NCI-H1417 (cell line): ENCODE measurements at places on chromosomes 1 and 21.
A peak's percentile ranks its signal among the peaks of the same experiment; 100 is the strongest.

- no peak for DNase-seq
These were observed 24.7 kb upstream of the IL10 start for GRCh38 chr1:206796981-206797402.

DNA sequence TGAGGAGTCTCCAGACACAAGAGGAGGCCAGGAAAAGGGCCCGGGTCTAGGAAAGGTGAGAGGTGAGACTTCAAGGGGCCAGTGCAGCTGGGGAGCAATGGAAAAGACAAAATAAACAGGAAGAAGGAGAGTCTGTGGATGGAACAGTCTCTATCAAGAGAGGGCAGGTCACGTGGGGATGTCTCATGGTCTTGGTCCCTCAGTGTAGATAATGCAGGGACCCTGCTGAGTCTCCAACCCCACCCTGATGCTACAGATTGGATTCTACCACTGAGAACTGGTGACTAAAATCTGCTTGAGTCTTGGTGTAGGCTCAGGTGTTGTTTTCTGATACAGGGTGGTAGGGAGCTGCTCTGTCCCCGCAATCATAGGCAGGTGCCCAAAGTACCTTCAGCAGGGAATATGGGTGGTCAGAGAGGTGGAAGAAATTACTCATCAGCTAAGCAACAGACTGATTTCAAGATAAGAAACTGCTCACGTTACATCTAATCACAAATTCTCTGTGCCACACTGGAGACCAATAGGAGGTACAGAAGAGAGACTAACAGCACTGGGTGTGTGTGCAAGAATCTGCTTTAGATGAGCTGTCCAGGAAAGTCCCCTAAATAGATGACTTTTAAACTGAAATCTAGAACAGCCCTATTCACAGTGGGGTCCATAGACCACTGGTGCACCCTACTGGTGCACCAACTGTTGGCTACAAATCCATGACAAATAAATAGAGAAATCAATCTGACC is 101.5 kb upstream of the TLR5 start:
- no peak for DNase-seq

GRCh38 chr1:201793306-201793925 is 35.5 kb upstream of the IPO9 start:
- DNase-seq = no peak

DNA sequence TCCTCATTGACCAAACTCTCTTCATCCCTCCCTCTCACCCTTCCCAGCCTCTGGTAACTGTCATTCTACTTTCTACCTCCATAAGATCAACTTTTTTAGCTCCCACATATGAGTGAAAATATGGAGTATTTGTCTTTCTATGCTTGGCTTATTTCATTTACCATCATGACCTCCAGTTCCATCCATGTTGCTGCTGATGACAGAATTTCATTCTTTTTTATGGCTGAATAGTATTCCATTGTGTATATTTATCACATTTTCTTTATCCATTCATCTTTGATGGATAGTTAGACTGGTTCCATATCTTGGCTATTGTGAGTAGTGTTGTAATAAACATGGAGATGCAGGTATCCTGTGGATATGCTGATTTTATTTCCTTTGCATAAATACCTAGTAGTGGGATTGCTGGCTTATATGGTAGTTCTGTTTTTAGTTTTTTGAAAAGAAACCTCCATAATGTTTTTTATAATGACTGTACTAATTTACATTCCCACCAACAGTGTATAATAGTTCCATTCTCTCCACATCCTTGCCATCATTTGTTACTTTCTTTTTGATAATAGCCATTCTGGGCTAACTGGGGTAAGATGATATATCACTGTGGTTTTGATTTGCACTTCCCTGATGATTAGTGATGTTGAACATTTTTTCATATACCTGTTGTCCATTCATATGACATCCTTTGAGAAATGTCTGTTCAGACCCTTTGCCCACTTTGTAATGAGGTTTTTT is 35.7 kb downstream of the IARS2 start:
- DNase-seq = no peak

DNA sequence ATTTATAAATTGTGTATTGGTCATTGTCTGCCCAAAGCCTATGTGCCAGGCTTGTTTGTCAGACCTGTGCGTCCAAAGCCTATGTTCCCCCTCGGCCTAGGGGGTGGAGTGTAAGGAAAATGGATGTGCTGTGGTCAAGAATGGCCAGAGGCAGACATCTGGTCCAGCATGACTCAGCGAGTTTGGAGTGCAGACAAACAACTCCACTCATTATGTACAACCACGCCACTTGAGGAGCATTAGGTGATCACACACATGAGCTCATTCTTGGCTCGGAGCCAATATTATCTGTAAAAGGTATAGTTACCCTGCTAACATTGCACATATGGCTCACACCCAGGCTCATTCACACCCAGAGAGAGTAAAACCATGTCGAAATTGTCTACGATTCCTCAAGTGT is 1047.6 kb upstream of the ADGRL4 start:
- DNase-seq = peak; percentile 87

GRCh38 chr1:212021563-212021962 is 13.8 kb downstream of the INTS7 start:
- DNase-seq = no peak

- no peak for DNase-seq
These were observed 49.5 kb downstream of the LYST start for GRCh38 chr1:235817101-235817728.

- DNase-seq = no peak
These were observed 5.5 kb upstream of the SNAPIN start for GRCh38 chr1:153652805-153653500.

DNA sequence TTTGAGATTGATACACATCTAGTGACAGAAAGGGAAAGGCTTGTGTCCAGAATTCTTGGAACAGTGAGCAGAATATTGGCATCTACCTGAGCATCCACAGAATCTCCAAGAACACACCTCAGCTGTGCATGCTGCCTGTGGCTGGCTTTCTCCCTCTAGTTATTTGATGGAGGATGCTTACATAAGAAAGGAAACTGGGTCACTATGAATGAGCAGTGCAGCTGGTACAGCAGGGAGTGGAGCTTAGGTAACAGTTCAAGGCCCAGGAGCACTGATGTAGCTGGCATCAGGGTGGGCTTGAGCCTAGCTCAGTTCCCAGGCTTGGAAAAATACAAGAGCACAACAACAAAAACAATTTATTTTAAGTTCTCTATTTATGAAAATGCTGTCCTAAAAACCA is 26.3 kb downstream of the RGS8 start:
- DNase-seq = no peak

DNA sequence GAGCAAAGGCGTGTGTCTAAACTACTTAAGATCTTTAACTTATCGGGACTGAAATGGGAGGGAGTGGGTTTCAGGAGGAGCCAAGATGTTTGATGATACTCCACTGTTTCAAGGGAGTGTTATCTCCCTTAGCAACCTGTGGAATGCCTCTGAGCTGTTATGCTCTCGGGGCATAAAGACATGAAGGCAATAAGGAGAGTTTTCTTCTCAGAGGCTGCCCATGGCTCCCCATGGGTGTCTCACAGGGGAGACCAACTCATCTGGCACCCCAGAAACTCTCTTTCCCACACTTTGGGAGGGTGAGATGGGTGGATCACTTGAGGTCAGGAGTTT is 130.0 kb downstream of the LIPI start:
- DNase-seq = no peak

DNA sequence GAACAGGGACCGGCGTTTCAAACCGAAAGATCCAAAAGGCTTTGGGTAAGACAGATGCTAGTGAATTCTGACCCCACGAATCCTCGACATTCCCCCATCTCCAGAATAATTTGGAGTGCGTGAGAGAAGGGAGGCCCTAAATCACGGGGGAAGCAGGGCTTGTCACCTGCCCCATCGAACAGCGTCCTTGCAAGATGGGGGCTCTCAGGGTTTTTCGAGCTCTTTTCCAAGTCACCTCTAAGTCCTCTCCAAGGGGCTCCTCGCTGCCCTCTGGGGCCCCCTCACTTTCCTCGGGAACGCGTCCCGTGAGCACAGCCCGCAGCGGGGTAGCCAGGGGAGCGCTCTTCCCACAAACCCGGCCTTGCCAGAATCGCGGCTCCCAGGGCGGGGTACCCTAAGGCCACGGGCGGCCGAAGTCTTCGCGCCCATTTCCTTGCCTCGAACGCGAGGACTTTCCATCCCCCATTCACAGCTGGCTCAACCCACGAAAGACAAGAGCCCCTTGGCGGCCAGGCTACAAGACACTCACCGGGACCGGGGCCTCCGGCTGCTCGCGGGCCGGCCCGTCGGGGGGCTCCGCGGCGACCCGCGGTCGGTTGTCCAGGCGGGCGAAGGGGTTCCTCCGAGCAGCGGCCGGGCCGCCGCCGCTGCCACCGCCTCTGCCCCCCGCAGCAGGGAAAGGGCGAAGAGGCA is 546 bp downstream of the DONSON start:
- peak; percentile 89 for DNase-seq

- no peak for DNase-seq
These were observed 10.0 kb upstream of the C4BPB start for GRCh38 chr1:207078578-207079132.

- peak; percentile 79 for DNase-seq
These were observed 3.0 kb downstream of the ARTN start for GRCh38 chr1:43936431-43937151.

DNA sequence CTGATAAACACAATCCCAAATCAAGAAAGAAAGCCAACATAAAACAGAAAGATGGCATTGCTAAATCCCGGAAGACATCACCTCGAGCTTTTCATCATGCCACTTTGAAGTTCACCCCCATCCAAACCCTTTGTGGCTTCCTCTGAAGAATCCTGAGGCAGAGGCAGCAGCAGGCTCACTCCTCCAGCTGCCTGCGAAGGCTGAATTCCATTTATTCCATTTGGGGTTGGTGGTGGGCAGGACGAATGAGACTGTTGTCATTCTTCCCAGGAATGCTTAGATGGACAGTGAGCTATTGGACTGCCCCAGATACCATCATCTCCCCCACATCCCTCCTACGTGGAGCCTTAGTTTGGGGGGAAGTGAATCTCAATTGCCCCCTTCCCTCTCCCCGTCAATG is 437.5 kb downstream of the SMYD3 start:
- DNase-seq = no peak

DNA sequence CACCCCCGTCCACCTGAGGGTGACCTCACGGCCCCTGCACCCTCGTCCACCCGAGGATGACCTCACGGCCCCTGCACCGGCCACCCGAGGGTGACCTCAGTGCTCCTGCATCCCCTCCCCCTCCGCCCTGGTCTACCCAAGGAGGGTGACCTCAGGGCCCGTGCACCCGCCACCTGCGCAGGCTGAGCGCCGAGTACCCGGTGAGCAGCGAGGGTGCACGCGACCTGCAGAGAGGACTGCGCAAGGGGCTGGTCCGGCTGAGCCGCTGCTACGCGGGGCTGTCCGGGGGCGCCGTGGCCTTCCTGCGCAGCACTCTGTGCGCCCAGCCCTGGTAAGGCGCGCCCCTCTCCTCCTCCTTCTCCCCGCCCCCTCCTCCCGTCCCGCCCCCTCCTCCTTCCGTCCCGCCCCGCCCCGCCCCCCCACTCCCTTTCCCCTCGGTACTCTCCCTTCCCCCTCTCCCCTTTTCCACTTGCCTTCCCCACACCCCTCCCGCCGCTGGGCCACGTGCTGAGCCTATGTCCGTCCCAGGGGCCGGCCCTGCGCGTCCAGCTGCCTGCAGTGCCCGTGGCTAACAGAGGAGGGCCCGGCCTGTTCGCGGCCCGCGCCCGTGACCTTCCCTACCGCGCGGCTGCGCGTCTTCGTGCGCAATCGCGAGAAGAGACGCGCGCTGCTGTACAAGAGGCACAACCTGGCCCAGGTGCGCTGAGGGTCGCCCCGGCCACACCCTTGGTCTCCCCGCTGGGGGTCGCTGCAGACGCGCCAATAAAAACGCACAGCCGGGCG is 28.4 kb downstream of the TRIM11 start:
- DNase-seq = peak; percentile 82

DNA sequence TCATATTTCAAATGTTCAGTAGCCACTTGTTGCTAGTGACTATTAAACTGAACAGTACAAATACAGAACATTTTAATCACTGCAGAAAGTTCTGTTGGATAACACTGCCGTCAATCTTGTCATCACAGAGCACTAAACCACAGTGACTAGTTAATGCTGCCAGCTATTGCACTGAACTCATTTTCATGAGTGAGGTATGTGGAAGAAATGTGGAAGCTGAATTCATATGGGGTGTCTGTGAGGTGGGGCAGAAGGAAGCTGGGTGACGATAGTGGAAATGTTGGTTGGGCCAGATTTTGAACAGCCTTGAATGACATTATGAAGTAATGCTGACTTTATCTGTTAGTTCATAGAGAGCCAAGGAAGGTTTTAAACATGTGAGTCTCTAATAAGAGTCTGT is 49.6 kb downstream of the OSBPL9 start:
- no peak for DNase-seq

DNA sequence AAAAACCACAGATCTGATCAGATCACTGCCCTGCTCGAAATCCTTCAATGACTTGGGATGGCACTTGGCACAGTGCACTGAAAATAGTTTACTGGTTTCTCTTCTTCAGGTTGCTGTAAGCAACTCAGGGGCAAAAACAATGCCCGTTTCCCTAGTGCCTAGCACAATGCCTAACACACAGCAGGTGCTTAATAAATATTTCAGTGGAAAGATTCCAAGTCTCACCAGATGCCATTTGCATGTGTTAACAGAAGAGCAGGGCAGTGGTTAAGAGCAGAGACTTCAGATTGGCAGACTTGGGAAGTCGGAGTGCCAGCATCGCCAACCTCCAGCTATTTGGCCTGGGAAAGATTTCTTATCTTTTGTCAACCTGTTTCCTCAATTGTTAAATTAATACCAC is 10.9 kb upstream of the METTL25B start:
- DNase-seq = no peak

GRCh38 chr1:14660801-14661200 is 62.3 kb downstream of the KAZN start:
- DNase-seq = no peak

DNA sequence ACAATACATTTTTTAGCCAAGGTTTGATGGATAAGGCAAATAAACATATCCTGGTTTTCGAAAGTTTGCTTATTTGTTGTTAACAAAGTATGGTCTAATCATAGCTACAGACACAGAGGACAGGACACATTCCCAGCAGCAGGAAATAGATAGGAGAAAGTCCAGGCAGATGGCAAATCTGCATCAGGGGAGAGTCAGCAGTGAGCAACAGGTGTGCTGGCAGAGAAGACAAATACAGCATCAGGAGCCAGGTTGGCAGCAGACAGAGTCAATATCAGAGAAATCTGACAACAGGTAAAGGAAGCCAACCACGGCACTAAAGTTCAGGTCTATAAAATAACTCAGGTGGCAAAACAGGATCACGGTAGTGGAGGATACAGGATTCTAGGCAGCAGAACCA is 210.7 kb upstream of the PTBP2 start:
- peak; percentile 51 for DNase-seq

- DNase-seq = peak; percentile 70
These were observed 6.9 kb upstream of the S100A2 start for GRCh38 chr1:153572569-153573015.

DNA sequence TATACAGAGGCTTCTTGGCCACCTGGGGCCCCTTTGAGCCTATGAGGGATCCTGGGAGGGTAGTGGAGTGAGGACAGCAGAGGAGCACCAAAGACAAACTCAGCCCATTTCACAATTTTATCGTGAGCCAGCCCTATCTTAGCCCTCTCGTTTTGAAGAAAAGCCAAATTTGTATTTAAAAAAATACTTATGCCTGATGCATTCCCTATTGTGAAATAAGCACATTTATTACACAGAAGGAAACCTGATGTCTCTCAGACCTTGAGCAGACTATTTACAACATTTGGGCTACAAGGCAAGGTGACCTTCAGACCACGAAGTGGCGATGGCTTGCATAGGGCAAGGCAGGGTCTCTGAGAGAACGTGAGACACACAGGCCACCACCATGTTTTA is 41.3 kb upstream of the H6PD start:
- no peak for DNase-seq
